WERI-Rb-1 (cell line): ENCODE measurements at places on chromosomes 7 and 10.

- DNase-seq, result no peak
Measured at GRCh38 chr10:43160046-43160920, 22.0 kb downstream of the CSGALNACT2 start.

GRCh38 chr10:121405096-121405495 lies 193.1 kb downstream of the FGFR2 start:
- DNase-seq, result no peak

DNA sequence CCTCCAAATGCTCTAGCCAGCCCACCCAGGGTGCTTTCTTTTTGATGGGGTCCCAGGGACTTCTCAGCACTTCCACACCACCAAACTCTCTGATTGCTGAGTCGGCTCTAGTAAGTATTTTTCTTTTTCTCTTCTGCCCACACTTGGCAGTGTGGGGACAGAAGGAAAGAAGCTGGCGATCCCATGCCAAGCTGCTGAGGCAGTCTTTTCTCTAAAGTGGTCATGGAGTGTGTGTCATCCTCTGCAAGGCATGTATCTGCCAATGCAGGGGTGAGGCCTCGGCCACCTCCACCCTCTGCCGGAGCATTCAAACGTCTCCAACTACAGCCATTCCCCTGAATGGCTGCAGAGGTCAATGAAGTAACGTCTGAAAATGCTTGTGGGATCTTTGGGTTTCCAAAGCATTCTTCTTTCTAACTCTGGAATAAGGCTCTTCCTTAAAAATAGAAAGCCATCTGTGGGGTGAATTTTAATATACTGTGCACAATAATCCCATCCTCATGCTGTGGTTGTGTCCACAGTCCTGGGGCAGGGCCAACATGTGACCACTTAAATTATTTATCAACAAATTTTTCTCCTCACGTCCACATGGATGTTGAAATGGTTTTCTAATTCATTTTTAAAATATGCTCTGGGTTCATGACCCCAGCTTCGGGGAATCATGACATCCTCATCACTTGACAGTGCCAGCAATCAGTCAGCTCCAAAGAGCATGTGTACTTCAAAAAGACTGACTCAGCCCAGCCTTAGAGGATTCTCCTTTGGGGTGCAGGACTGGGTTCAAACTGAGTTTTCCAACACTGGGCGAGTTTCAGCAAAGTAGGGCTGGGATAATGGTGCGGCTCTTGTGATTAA lies 171.3 kb upstream of the ITGB1 start:
- no peak for DNase-seq

DNA sequence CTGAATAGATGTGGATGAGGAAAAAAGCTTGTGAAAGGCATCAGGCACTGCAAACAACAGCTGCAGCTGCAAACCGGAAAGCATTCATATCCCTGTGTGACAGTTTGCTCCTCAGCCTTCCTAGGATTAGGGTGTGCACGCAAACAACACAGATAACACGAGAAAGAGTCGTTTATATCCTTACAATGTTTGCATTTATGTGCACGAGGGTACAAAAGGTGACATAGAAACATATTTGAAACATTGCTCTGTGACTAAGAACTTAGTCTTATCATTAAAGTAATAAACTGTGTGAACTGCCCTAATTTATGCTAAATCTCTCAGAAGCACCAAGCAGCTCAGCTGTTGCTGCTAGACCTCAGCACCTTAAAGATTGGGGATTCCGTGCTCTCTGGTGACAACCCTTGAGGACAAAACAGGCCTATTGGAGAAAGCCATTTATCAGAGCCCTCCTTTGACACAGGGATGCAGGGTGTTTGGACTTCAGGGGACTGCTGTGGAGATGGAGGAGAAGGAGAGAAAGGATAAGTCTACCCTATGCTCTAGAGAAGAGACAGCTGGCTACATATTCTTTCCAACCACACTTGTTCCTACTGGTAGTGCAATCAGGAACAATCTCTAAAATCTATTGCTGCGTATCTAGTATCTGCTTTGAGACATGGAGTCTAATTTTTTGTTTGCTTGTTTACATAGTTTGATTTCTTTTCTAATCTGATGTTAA lies 176.2 kb downstream of the GNAT3 start:
- peak; percentile 25 for DNase-seq

- DNase-seq, result peak; percentile 16
Measured at GRCh38 chr7:69537691-69538090, 60.6 kb upstream of the AUTS2 start.

- peak; percentile 83 for DNase-seq
Measured at GRCh38 chr10:120850911-120851865, at the start of gene WDR11. Gene WDR11, plus strand, starts transcription at chr10:120851362. Its CDS starts 59 bp downstream, at chr10:120851421.

GRCh38 chr7:70602117-70602516 lies 529.8 kb upstream of the GALNT17 start:
- DNase-seq, result no peak

- no peak for DNase-seq
Measured at GRCh38 chr10:114911801-114912469, 26.1 kb upstream of the TRUB1 start.

DNA sequence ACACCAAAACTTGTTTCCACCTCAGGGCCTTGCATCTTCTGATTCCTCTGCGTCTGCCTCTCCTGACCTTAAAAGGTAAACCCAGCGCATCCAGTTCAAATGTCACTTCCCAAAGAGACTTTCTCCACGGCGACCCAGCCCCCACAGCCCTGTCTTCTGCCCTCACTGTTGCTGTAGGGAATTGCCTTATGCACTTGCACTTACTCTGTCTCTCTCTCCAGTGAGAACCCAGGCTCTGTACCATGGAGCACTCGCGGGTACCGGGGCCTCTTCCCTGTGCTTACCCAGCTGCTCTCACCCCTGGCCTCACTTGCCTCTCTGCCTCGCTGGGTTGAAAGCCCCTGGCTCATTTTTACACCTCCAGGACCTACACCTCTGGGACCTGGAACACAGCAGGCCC lies 48.4 kb downstream of the AOC1 start:
- DNase-seq, result no peak

DNA sequence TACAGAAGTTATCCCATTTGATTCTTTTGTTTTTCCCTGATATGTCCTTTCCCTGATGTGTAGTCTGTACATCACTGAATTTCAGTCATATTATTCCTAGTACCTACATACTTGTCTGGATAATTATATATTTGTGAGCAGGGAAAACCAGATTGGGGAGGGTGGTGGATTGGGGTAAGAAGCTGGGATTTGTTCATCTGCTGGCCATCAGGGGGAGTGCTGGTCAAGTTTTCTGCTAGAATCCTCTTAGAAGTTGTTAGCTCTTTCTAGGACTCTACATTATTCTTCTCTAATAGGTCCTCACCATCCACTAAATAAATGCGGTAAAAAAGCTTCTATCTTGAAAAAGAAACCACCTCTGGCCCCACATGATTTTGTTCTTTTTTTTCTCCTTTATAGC lies 232.7 kb upstream of the TAC1 start:
- DNase-seq, result peak; percentile 47

DNA sequence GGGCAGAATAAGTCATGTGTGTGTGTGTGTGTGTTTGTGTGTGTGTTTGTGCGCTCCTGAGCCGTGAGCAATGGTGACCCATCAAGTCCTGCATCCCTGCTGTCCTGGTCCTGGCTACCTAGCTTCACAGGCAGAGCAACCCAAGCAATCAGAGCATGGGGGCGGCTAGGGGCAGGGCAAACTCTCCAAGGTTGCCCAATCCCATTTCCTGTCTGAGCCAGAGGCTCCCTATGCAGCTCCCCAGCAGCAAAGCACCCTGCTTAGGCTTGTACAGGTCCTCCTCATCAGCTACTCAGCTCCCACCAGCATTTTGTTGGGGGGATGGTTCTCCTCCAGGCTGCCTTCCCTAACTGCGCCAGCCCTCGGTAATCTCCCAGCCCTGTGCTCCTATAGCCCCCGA lies 31.1 kb upstream of the CRHR2 start:
- no peak for DNase-seq

- DNase-seq, result no peak
Measured at GRCh38 chr7:47142169-47142866, 439.6 kb downstream of the TNS3 start.

DNA sequence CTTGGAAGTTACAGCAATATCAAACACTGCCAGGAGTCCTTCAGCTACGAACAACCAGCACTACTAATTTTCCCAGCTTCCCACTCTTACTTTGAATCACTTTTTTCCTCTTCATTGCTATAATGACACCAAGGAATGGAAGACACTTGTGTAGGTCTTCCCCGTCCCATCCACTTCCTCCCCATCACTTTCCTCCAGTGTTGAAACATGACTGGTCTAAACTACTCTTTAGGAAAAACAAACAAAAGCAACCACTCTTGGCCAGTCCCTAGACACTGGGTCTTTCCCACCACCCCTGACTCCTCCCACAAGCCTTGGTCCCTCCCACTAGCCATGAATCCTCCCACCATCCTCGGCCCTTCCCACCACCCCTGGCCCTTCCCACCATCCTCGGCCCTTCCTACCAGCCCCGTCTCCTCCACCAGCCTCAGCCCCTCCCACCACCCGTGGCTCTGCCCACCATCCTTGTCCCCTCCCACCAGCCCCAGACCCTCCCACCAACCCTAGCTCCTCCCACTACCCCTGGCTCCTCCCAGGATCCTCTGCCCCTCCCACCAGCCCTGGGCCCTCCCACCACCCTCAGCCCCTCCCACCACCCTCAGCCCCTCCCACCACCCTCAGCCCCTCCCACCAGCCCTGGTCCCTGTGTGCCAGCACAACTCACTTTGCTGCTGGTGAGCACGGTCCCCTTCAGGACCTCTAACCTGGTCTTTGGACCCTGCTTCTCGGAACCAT lies 68.5 kb downstream of the CXCL12 start:
- DNase-seq, result no peak

DNA sequence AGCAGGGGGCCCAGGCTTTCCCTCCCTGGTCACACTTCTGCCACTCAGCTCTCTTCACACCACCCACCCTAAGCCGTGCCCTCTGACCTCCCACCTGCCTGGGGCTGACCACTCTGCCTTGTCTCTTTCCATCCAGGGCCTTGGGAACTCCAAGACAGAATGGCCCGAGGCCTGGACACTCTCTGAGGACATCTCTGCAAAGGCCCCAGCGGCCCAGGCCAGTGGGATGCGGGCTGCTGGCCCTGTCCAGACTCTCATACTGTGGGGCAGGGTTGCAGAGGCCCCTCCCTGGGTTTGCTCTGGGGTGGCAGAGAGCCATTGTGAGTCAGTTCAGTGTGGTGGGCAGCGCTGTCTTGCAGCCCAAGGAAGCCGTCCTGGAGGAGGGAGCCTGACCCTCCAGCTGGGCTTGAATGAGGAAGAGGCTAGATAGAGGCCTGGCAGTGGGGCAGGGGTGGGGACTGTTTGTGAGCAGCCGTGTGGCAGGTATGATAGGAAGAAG lies 39.9 kb upstream of the RABGEF1 start:
- DNase-seq, result no peak

- DNase-seq, result peak; percentile 83
Measured at GRCh38 chr10:102449321-102450123, 1.8 kb downstream of the C10orf95 start.

- no peak for DNase-seq
Measured at GRCh38 chr7:17937506-17938120, 2.7 kb downstream of the SNX13 start.
